ENCODE measurements at places on chromosomes 13 and 19.

DNA sequence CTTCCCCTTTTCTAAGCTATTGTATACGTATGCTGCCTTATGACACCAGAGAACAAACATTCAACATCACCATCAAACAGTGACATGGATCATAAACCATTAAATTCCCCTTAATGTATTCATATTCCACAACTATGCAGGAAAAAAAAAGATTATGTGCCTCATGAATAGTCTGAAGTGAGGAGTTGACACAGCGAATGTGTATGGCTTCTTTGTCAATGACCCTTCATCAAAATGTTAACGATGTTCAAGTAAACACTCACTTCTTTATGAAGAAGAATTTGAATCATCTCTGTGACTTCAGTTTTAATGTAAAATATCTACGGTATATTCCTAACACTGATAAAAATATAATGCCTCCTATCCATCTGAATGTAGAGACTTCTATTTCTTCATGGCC, 44.6 kb downstream of the SMAD9 start:
- no peak for DNase-seq

DNA sequence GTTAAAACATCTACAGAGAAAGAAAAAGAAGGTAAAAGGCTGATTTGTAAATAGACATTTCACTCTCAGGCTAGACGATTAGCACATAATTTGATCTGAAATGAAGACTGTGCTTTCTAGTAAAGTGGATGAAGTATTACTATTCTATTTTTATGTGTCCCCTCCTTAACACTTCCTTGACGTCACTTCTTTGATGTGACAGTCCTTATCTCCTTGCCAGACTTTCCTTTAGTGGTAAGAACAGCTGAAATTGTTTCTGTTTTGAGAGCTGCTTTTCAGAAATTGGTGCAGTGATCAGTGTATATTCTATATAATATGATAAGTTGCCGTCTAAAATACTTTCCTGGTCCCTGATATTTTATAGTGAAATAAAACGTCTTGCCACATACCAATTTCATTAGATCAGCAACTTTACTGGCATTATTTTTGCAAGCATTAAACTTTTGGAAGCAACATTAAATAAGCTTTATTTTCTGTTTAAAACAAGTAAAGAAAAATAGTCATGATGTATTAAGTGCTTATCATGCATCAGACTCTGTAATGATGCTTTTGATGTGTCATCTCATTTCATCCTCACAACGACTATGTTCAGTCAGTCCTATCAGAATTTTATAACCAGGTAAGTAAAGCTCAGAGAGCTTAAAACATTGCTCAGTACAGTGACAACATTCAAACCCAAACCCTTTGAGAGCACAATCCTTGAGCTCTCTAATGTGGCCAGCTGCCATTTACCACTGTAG, 210.3 kb upstream of the PCDH9 start:
- DNase-seq = no peak

DNA sequence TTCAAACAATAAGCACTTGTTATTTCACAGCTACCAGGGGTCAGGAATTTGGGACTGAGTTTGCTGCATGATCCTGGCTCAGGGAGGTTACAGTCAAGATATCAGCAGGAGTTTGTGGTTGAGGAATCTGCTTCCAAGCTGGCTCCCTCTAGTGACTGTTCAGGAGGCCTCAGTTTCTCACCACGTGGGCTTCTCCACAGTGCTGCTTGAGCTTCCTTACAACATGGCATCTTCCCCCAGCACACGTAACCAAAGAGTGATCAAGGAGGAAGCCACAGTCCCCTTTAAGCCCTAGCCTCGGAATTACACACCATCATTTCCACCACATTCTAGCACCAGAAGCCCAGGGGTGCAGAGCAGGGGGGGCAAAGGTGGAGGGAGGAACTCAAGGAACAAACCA, 28.8 kb downstream of the CELF5 start:
- DNase-seq = no peak

- DNase-seq = no peak
Observed at GRCh38 chr13:102915393-102915930, 69.6 kb downstream of the ERCC5 start.

GRCh38 chr13:78598966-78599644, 4.2 kb downstream of the POU4F1 start:
- no peak for DNase-seq

DNA sequence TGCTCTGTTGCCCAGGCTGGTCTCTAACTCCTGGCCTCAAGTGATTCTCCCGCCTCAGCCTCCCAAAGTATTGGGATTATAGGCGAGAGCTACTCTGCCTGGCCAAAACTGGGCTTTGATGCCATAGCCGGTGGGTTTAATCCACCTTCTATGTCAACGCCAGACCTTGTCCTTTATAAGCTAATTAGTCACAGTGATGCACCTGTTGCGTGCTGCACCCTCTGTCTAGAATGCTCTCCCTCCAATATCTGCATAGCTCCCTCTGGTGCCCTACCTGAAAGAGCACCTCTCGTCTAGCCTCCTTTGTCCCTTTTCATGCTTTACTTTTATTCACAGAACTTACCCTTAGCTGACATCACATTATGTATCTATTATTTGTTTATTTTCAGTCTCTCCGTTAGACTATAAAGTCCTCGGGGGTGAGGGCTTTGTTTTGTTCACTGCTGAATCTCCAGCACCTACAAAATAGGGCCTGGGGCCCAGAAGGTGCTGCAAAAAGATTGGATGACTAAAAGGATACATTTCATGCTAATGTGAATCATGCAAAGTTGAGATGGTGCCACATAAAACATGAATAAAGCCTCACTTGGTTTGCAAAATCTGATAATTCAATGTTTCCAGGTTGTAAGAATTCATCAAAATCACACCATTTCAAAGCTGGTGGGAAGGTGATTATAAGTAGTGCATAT, 148.1 kb downstream of the USP12 start:
- no peak for DNase-seq

- no peak for DNase-seq
Observed at GRCh38 chr13:21826214-21827015, 155.5 kb downstream of the FGF9 start.

DNA sequence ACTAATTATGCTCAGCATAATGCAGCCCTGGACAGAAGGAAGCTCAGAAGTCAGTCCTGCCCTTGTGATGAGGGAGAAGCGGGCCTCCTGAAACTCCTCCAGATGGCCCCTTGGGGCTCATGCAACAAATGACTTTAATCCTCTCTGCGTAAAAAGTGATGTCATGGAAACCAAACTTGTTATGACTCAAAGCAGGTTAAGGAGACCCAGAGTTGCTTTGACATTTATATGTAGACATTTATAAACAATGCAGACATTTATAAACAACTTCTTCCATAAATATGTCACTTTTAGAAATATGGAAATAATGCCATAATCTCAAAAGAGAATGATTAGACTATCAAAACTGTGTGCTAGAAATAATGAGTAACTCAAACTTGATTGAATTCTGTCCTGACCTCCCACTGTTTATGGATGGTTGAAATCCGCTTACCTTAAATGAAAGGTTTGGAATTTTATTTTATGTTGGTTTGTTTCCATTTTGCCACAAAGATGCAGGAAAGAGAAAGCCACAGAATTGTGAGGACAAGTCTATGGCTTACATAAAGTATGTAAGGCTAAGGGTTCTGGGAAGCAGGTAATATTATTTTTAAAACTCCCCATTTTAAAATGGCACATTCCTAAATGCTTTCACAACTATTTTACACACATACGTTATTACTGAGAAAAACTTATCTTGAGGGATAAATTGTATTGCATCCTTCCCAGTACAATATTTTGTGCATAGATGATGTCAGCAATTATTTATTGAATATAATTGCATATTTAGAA, 73.7 kb downstream of the CYSLTR2 start:
- DNase-seq = no peak

DNA sequence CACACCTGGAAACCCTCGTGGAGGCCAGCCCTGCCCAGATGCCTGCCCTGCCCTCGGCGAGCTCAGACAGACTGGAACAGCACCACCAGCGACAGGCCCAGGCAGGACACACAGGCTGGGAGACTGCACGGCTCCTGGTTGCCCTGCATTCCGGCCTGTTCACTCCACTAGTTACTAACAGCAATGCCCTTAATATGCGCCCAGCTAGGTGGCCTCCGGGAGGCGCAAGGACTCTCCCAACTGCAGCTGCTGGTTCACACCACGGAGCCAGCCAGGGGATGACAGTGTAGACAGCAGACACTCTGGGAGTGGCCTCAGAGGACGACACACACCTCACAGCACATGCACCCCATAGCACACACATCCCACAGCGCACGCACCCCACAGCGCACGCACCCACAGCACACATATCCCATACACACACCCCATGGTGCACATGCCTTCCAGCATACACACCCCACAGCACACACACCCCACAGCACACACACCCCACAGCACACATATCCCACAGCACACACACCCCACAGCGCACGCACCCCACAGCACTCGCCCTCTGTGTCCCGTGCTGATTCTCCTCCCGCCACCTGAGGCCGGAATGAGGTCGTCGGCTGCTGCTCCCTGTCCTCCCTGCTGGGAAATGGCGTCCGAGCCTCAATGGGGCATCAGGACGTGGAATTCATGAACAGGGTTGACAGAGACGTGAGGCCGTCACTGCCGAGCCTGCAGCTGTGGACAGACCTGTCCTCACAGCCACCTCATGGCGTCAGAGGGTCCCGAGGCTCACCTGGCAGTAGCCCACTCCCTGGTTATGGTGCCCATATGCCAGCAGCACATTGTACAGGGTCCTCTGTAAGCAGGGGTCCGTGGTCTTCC, 13.6 kb downstream of the GRTP1 start:
- DNase-seq = no peak

DNA sequence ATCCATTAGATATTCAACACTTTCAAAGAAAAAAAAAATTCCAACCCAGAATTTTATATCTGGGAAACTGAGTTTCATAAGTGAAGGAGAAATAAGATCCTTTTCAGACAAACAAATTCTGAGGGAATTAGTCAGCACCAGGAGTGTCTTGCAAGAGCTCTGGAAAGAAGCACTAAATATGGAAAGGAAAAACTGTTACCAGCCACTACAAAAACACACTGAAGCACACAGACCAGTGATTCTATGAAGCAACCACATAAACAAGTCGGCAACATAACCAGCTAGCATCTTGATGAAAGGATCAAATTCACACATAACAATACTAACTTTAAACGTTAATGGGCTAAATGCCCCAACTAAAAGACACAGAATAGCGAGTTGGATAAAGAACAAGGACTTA, 368.4 kb upstream of the MIR17HG start:
- no peak for DNase-seq

GRCh38 chr13:21330126-21330861, 128.8 kb downstream of the ZDHHC20 start:
- no peak for DNase-seq

DNA sequence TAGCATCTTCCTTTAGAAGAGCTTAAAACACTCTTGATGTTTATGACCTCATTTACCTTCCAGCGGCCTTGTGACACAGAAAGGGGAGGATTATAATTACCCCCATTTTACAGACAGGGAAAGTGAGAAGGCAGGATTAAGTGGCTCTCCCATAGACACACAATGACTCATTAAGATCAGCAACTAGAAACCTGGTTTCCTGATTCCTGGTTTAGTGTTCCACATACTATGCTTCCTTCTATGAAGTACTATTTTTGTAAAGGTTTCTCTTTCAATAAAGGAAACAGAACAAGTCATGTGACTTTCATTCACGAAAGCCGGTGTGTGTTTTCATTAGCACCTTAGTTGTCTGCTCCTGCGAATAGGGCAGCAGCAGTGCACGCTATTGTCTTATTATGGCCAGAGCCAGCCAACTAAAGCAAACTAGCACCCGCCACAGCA, 8.3 kb downstream of the IRS2 start:
- DNase-seq = no peak

- no peak for DNase-seq
Observed at GRCh38 chr19:34365463-34366401, 736 bp downstream of the GPI start.

- no peak for DNase-seq
Observed at GRCh38 chr13:59374691-59375090, 789.0 kb downstream of the DIAPH3 start.

DNA sequence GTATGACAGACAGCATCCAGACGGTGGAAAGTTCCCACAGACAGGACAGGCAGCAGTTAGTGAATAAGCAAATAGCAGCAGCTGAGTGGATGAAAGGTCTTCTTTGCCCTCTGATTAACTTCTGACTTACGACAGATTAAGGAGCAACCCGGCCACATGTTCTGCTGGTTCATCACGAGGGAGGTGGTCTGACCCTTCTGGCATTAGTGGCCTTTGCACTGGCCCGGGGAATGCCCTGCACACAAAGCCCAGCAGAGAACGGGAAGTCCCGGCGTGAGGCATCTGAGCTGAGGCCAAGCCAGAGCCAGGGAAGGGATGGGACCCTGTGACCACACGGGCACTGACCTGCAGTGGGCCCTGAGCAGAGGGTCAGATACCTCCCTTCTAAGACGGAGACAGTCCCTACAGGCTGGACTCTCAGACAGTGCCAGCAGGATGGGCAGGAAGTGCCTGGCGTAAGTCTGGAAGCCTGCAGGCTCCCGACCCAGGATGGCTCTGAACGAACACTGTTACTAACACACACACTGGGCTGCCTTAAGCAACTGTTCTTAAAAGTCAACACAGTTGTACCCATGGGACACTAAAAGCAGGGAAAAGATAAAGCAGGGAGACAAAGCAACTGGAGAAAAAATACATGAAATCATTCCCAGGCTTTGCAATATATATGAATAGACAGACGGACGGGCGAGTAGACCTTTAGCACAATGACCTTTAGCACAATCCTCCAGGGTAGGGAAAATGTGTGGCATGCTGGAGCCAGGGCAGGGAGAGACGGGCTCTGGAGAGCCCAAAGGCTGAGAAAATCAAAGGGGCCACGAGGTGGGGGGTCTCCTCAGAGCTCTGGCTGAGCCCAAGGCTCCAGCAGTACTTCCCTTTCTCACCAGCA, 6.3 kb downstream of the C19orf12 start:
- DNase-seq = no peak

- no peak for DNase-seq
Observed at GRCh38 chr19:15124572-15125231, 17.5 kb downstream of the SYDE1 start.

DNA sequence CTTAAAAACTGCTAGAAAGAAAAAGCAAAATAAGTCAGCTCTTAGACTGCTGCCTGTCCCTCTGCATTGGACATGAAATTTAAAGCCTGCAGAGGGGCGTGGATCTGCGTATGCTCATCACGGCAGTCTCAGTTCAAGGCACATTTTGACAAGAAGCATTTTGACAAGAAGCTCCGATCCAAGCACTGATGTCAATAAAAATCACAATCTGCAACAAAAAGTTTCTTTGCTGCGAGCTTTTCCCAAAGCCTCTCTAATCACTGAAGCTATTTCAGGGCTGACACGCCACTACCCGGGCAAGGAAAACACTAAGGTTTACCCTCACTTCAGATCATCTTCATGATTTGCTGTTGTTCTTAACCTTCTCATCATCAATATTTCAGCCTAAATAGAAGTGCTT, 7.4 kb downstream of the DCUN1D2 start:
- no peak for DNase-seq

GRCh38 chr13:24161010-24161775, 673 bp downstream of the SPATA13 start:
- DNase-seq = no peak

GRCh38 chr19:38319421-38320258, at the start of gene KCNK6:
Gene KCNK6 (plus strand): TSS chr19:38319845. CDS start chr19:38319951, 106 bp downstream.
- no peak for DNase-seq
